ENCODE measurements at places on chromosomes 11 and 22.
A peak's percentile ranks its signal among the peaks of the same experiment; 100 is the strongest.

DNA sequence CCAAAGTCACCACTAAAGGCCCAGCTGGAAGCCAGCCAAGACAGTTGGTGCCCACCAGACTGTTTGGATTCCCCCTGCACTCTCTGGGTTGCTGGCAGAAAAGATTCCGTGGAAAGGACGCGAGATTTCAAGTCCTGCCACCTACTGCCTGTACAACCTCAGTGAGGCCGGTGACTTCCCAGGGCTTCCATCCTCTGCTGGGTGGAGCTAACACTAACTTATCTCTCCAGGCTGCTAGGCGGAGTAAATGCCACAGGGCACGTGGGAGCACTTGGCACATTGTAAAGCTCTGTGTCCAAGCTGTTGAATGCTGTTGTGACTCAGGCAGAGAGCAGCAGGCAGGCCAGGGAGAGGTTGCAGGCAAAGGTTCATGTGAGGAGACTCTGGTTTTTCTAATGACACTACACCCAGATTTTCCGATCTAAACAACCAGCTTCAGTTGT lies 50.9 kb upstream of the CDON start:
- DNase-seq, result peak; percentile 78

DNA sequence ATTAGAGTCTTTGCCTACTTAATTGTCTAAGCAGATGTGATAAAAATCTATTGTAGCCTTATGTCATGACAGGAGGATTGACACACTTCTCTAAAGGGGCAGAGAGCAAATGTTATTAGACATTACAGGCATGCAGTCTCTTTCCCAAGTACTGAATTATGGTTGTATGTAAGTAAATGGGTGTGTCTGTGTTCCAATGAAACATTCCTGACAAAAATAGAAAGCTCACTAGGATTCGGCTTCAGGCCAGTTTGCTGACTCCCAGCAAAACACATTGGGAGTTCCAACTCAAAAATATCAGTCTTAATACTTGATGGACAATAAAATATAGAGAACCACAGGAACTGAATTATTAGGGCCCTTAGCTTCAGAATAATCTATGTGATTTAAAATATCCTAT lies 1480.4 kb downstream of the FAM181B start:
- DNase-seq, result no peak

- DNase-seq, result no peak
Measured at GRCh38 chr11:86115542-86116385, 46.9 kb upstream of the PICALM start.

- no peak for DNase-seq
Measured at GRCh38 chr11:62044639-62045121, 77.2 kb upstream of the FTH1 start.

- DNase-seq, result no peak
Measured at GRCh38 chr11:116963813-116964212, 126.4 kb upstream of the APOA1 start.

DNA sequence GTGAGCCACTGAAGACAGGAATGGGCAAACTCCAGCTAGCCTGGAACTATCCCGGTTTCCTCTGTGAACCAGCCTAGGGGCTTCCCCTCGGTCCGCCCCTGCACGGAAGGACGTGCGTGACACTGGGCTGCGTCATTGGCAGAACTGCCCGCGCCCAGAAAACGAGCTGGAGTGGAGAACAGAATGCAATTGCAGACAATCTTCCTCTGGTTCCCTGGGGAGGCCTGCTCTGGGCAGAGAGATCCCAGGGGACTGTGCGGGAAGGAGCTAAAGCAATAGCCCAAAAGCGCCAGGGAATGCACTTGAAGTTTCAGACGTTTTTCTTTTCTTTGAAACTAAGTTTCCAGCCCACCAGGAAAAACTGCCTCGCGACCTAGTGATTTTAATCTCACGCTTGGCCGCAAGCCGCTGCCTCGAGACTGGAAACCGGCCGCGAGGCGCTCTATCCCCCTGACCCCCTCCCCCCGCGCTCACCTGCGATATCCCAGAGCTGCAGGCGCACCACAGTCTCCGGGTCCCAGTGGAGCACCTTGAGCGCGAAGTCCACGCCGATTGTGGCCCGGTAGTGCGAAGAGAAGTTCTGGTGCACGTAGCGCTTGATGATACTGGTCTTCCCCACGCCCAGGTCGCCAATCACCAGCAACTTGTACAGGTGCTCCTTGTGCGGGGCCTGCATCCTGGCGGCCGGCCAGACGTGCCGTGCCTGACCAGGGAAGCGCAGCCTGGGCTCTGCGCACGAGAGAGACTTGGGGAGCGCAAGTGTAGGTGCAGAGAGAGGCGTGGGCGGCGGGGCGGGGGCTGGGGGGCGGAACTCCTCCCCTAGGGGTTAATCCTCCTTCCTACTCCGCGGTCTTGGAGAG lies at the start of gene RAB38:
Gene RAB38 (minus strand): TSS at position 735 of the 860 bp plus-strand sequence. CDS start 59 bp downstream, at position 676.
- DNase-seq, result peak; percentile 56

DNA sequence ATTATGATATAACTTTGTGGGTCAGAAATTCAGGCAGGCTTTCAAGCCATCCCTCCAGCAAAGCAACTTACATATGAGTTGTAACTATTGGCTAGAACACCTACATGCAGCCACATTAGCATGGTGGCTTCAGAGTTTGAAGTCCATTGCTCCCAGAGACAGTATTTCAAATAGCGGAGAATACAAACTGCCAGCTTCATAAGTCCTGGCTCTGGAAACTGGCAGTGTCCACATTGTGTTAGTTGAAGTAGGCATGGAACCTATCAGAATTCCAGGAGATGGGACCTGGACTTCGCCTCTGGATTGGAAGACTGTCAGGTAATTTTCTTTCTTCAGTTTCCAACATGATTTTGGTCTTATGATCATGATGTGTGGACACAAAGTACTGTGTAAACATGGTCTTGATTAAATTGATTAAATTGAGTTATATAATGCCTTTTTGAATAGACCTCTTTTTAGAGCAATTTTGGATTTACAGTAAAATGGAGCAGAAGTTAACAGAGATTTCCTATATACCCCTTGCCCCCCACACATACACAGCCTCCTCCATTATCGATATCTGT lies 209.9 kb upstream of the NAV2 start:
- DNase-seq, result no peak

DNA sequence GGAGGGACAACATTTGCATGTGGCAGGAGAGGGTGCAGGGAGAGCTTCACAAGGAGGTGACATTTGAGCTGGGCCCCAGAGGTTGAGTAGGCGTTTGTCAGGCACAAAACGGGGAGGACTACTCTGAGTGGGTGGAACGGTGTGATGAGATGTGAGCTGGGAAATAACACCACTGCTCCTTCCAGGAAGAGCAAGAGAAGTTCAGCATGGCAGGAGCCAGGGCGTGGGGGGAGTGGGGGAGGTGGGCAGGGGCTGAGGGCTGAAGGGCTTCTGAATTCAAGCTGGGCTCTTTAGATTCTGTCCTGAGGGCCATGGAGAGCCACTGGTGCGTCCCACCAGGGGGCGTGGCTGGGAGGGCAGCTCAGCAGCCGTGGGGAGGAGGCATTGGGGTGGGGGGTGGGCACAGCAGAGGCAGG lies 54.2 kb downstream of the OTOG start:
- DNase-seq, result no peak

GRCh38 chr11:70733327-70734325 lies 335.3 kb downstream of the CTTN start:
- no peak for DNase-seq

Measured in NCI-H2081 (cell line).